Activated CD4-positive, alpha-beta T cell treated with anti-CD3 and anti-CD28 coated beads, Interleukin-2, amount 10 ng/mL, durations not matched to agents 7 days and 5 days (primary cell): ENCODE measurements at places on chromosomes 16 and 17.
A peak's percentile ranks its signal among the peaks of the same experiment; 100 is the strongest.

- peaks cover 14% of the 10 kb centered on the region for H3K36me3 ChIP-seq
- H3K27me3 ChIP-seq: no peaks in the 10 kb centered on the region
- H3K4me1 ChIP-seq: peaks cover 43% of the 10 kb centered on the region
- H3K27ac ChIP-seq: peak overlapping the region; percentile 78
- no peak for DNase-seq
Measured at GRCh38 chr16:2426941-2427361, 2.3 kb upstream of the CCNF start.

- H3K4me1 ChIP-seq: peaks cover 33% of the 10 kb centered on the region
- H3K27me3 ChIP-seq: no peaks in the 10 kb centered on the region
- H3K27ac ChIP-seq: peak overlapping the region; percentile 94
- peaks cover 11% of the 10 kb centered on the region for H3K36me3 ChIP-seq
- DNase-seq: no peak
- peak overlapping the region; percentile 93 for H3K4me3 ChIP-seq
Measured at GRCh38 chr16:31094088-31094423, 541 bp downstream of the VKORC1 start.

DNA sequence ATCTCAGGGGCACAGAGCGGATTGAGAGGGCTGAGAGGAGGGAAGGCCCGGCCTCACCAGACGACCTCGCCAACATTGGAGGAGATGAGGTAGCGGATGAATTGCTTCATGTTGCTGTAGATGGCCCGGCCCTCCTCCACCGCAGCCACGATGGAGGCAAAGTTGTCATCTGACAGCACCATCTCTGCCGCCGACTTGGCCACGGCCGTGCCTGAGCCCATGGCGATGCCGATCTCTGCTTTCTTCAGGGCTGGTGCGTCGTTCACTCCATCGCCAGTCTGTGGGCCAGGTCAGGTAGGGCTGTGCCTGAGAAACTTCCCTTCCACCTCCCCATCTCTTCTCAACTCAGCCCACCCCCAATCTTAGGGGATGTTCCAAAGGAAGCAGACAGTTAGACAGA lies 21.1 kb upstream of the P2RX1 start:
- H3K27me3 ChIP-seq: no peaks in the 10 kb centered on the region
- no peak for DNase-seq
- no peaks in the 10 kb centered on the region for H3K4me1 ChIP-seq

DNA sequence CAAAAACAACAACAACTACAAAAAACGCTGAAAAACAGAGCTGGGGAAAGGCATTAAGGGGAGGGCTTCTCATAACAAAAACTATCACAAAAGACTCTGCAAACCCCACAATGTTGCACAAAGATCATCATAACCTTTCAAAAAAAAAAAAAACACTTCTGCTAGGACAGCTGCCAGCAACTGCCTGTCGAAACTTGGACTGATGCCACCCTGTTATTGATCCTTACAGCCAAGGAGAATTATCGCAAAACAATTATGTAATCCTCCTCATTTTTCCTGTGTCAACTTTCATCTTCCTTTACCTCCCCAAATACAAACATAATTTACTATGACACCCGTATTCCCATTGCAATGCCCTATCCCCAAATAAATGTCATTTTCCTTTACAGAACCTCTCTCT lies 9.3 kb downstream of the CCDC40 start:
- H3K27ac ChIP-seq: no peak overlapping the region
- H3K4me1 ChIP-seq: no peaks in the 10 kb centered on the region
- no peak for DNase-seq

DNA sequence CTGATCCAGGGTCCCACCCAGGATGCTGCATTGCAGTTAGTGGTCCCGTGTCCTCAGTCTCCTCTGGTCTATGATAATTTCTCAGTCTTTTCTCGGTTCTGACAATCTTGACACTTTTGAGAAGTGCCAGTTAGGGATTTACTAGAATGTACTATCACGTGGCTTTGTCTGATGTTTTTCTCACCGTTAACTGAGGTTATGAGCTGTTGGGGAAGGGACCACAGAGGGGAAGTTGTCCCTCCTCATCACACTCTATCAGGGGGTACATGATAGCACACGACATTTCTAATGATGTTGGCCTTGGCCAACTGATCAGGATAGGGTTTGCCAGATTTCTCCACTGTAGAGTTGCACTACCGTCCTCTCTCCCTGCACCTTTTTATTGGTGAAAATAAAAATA lies 250.9 kb upstream of the SDK2 start:
- H3K4me3 ChIP-seq: no peak overlapping the region
- DNase-seq: no peak
- no peak overlapping the region for H3K27ac ChIP-seq

- H3K27ac ChIP-seq: no peak overlapping the region
- DNase-seq: no peak
- no peaks in the 10 kb centered on the region for H3K4me1 ChIP-seq
- peaks cover 4% of the 10 kb centered on the region for H3K36me3 ChIP-seq
- no peaks in the 10 kb centered on the region for H3K27me3 ChIP-seq
Measured at GRCh38 chr16:72051818-72052217, 2.5 kb upstream of the HP start.

- H3K4me1 ChIP-seq: peaks cover 12% of the 10 kb centered on the region
- DNase-seq: no peak
- H3K27ac ChIP-seq: no peak overlapping the region
- H3K27me3 ChIP-seq: peaks cover 18% of the 10 kb centered on the region
Measured at GRCh38 chr17:77286641-77287431, 146.1 kb downstream of the SEC14L1 start.

DNA sequence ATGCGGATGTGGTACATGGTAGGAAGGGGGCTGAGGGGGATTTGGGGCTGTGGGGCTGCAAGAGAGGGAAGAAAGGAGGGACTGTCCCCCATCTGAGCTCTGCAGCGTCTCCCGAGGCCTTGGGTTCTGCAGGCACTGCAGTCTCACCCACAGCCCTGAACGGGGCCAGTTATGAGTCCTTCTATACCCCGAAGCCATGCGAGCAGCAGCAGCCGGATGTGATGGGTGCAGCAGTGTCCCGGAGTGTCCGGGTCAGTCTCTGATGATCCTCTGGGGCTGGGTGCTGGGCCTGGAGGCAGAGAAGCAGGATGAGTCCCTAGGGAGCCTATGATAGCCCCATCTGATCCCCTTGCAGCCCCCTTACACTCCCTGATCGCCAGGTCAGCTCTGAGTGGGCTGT lies 41.5 kb downstream of the CPNE2 start:
- H3K27ac ChIP-seq: peak overlapping the region; percentile 94
- DNase-seq: no peak
- no peaks in the 10 kb centered on the region for H3K27me3 ChIP-seq
- no peak overlapping the region for H3K4me3 ChIP-seq

DNA sequence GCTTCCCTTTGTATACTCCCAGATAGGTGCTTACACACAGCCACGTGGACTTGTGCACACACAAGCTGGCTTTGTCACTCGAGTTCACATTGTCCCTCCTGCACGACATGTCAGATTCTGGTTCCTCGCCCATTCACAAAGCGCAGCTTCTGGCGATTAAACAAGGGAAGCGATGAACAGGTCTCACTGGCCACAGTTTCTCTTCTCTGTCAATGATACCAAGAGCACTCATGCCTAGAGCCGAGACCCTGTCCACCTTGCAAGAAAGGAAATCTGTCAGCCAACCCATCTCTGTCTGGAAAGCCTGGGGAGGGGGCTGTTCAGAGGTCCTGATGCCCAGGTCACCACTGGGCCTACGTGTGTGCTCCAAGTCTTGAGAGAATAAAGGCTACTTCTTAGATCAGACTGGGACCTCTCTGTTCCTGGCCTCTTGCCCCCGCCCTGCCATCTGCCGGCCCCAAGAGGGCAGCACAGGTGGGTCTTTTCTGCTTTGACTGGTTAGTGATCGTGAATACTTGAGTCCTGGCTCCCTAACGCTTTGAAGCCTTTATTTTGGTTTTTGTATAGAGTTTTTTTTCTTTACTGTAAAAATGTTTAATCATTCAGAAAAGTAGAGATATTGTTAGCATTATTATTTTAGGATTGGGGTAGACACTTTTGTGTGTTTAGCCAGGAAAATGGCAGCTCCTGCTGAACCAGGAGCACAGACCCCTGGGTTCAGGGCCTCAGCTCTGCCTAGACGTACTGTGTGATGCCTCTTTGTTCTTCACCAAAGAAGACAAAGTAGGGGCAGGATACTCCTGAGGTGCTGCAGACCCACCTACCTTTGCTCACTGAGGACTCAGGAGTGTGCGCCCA lies 104.7 kb downstream of the MRM1 start:
- DNase-seq: peak; percentile 59
- no peaks in the 10 kb centered on the region for H3K36me3 ChIP-seq
- H3K4me3 ChIP-seq: no peak overlapping the region
- peaks cover 18% of the 10 kb centered on the region for H3K27me3 ChIP-seq

DNA sequence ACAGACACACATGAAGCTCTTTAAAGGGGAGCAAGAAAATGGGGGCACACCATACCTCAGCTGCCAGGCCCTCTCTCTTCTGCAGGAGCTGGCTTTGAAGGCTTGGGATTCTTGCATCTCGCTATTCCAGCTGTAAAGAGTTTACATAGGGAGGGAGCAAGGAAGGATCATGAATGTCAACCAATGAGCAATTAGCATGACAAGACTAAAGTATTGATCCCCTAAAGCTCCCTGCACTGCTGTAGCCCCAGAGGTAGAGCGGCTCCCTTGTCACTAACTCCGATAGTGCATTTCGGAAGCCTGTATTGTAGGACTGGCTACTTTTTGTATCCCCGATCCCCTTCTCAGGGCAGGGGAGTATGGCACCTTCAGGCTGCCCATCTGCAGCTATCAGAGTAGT lies 113.4 kb upstream of the PMFBP1 start:
- no peak for DNase-seq
- no peaks in the 10 kb centered on the region for H3K4me1 ChIP-seq
- no peak overlapping the region for H3K4me3 ChIP-seq
- no peaks in the 10 kb centered on the region for H3K36me3 ChIP-seq

GRCh38 chr16:57282510-57283213 lies 1.8 kb downstream of the PLLP start:
- no peak overlapping the region for H3K4me3 ChIP-seq
- H3K36me3 ChIP-seq: no peaks in the 10 kb centered on the region
- peaks cover 31% of the 10 kb centered on the region for H3K4me1 ChIP-seq
- DNase-seq: no peak
- H3K27ac ChIP-seq: no peak overlapping the region
- peaks cover 33% of the 10 kb centered on the region for H3K27me3 ChIP-seq

DNA sequence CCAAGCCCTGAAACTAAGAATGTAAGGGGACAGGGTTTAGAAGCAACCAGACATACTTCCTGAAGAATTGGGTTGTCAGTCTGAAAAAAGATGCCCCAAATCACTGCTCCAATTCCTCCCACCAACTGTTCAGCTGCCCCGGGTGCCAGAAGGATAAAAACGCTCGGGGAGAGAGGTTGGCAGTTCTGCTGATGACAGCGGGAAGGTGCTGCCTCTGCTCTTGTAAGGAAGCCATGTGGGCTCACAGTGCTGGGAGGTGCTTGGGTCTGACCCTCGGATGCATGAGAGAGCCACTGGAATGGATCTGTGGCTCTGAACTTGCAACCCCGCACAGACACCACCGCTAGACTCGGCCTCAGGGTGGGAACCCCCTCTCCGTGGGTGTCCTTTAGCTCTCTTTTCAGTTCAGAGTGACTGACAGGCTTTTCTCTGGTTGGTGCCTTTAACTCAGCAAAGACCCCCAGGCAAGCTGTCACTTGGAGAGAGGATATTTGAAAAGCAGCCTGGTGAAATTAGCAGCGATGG lies 364.8 kb upstream of the RBFOX1 start:
- no peaks in the 10 kb centered on the region for H3K27me3 ChIP-seq
- no peak overlapping the region for H3K4me3 ChIP-seq
- no peak overlapping the region for H3K27ac ChIP-seq
- no peaks in the 10 kb centered on the region for H3K4me1 ChIP-seq
- H3K36me3 ChIP-seq: no peaks in the 10 kb centered on the region

DNA sequence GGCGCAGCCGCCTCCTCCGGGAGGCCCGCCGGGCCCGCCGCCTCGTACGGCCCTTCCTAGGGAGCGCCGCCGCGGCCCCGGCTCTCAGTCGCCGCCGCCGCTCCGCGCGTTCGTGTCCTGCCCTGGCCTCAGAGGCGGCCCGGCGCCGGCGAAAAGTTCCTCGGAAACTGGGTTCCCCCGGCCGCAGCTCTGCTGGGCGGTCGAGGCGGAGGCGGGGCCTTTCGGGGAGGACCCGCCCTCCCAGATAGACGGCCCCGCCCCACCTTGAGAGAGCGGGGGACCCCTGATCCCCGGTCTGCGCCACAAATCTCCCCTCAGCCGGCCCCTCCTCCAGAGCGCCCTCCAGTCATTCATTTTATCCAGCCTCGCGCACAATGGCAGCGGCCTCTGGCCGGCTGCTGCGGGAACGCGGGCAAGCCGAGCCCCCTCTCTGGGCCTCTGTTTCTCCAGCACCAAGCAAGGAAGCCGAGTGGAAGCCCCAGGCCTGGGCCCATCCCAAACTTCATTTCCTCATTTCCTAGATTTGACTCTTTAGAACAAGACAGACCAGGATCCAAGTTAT lies at the start of gene SREBF1:
TSS of gene SREBF1 (minus strand) at position 169 of the 562 bp plus-strand sequence. CDS start 169 bp downstream, outside the sequence.
- H3K27me3 ChIP-seq: no peaks in the 10 kb centered on the region
- DNase-seq: peak; percentile 61
- H3K4me3 ChIP-seq: peak within 1 kb of the TSS; percentile 87
- peaks cover 72% of the 10 kb centered on the region for H3K4me1 ChIP-seq
- peaks cover 29% of the 10 kb centered on the region for H3K36me3 ChIP-seq

DNA sequence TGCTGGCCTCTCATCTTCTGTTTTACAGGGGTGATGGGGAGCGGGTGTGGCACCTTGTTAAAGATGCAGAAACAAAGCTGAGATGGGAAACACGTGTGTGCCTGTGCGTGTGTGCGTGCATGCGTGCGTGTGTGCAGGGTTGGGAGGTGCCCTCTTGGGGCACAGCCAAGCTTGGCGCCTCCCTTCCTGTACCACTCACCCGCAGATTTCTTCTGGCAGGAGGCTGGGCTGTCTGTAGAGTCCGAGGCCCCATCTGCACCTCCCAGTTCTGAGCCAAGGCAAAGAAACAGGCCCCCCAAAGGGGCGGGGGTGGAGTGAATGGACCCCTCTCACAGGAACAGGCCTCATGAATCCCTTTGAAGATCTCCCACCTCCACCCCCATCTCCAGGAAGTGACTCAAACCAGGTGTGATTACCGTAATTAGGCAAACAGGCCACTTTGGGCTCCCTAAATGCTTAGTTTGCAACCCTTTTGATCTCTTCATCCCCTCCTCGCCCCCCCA lies 20.9 kb downstream of the TNS4 start:
- H3K36me3 ChIP-seq: peaks cover 13% of the 10 kb centered on the region
- peak overlapping the region; percentile 43 for H3K4me3 ChIP-seq

DNA sequence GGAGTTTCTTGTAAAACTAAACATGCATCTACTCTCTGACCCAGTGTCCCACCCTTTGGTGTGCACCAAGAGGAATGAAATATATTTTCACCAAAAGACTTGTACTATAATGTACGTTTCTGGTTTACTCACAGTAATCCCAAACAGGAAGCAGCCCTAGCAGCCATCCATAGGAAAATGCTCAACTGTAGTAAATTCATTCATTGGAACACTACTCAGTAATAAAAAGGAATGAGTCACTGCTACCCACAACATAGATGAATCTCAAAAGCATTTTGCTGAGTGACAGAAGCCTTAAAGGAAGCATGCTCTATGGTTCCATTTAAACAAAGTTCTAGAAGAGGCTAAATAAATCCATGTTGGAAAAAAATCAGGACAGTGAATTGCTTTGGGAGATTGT lies 37.6 kb upstream of the DHRS7B start:
- peaks cover 2% of the 10 kb centered on the region for H3K27me3 ChIP-seq
- no peak overlapping the region for H3K4me3 ChIP-seq
- H3K27ac ChIP-seq: no peak overlapping the region
- H3K4me1 ChIP-seq: no peaks in the 10 kb centered on the region
- H3K36me3 ChIP-seq: no peaks in the 10 kb centered on the region
- DNase-seq: no peak
